ENCODE measurements at places on chromosomes 7 and 10.

GRCh38 chr10:71259815-71260501 lies 47.6 kb downstream of the UNC5B start:
- peak; percentile 44 for DNase-seq

GRCh38 chr7:2718296-2718965 lies 30.4 kb downstream of the AMZ1 start:
- DNase-seq: no peak

DNA sequence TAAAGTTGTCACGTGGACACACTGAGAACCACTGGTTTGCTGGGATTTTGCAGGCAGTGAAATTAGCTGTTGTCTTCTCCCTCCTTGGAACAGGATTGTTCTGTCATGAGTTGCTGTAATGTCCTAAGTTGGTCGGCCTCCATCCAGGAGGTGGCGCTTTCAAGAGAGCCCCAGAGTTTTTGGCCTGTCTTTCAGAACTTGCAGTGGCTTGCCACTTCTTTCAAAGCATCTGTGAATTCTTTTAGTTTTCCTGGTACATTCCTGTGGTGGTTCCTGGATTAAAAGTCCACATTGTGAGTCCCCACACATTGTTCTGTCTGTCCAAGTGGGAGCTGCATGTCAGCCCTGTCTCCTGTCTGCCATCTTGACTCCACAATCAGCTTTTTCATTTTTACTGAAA lies 133.8 kb downstream of the PON1 start:
- peak; percentile 59 for DNase-seq

DNA sequence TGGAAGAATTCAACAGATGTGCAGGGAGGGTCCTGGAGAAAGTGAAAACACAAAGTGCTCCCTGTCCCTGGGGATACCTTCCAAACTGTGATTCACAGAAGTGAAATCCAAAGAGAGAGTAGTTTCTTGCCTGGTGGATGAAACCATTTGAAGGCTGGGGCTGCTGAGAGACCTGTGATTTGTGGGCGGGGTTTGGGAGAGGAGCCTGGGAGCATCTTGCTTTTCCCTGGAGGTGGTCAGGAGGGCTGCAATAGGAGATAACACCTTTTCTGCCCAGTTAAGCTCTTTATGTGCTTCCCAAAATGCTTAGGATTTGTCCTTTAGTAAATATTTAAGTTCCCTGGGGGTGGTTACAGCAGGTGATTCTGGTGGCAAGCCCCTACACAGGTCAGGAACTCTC lies 105.3 kb upstream of the TPK1 start:
- DNase-seq: no peak

- DNase-seq: no peak
Observed at GRCh38 chr7:130733931-130734814, at the start of gene KLF14. KLF14 (minus strand) TSS chr7:130734207; CDS start chr7:130734033, 174 bp downstream.

- DNase-seq: peak; percentile 15
Observed at GRCh38 chr7:29987083-29987482, 2.5 kb downstream of the SCRN1 start.

GRCh38 chr10:29646238-29646902 lies 11.6 kb upstream of the SVIL start:
- DNase-seq: peak; percentile 65

GRCh38 chr10:69703766-69704630 lies 74.0 kb downstream of the FAM241B start:
- DNase-seq: peak; percentile 66

DNA sequence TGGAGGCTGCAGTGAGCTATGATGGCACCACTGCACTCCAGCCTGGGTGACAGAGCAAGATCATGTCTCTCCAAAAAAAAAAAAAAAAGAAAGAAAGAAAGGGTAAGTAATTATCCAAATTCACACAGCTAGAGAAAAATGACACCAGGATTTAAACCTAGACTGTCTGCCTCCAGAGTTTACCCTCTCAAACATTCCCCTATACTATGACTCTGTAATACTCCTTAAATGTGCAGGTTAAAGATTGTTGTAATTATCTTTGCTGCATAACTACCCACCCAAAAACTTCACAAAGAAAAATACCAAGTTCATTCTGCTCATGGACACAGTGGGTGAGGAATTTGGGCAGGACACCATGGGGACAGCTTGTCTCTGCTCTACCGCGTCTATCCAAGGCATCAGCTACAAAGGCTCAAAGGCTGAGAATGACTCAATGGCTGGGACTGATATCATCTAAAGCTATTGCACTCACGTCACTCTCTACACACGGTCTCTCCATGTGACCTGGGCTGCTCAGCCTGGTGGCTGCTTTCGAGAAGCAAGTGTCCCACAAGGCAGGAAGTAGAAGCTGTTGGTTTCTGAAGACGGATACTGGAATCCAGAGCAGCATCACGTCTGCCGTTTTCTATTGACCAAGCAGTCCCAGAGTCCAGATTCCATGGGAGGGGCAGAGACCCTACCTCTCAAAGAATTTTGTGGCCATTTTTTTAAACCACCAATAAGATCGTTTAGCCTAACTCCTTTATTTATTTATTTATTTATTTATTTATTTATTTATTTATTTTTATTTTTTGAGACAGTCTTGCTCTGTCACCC lies 185.7 kb upstream of the AUTS2 start:
- DNase-seq: no peak

- no peak for DNase-seq
Observed at GRCh38 chr7:89813081-89813480, 341.2 kb upstream of the STEAP1 start.

DNA sequence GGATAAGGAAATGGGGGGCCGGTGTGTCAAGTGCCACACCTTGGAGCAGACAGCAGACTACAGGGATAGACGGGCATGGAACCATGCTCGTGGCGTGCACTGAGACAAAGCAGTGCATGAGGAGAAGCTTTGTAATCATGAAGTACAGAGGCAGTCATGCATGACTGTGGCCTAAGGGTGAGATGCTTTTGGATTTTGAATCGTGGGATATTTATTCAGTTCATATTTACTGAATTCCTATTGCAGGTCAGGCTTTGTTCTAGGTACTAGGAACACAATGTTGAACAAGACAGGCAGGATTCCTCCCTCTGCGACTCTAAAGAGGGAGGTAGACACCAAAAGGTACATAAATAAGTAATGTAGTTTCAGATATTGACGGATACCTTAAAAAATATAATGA lies 597.6 kb downstream of the PARD3 start:
- DNase-seq: no peak

Data from myocyte (in vitro differentiated cells).